ENCODE measurements at places on chromosomes 16 and 17.

- DNase-seq = no peak
Observed at GRCh38 chr17:80722661-80723060, 178.0 kb downstream of the RPTOR start.

- DNase-seq = no peak
Observed at GRCh38 chr16:87729266-87729954, 36.4 kb downstream of the KLHDC4 start.

- no peak for DNase-seq
Observed at GRCh38 chr16:1152123-1152638, 725 bp upstream of the CACNA1H start.

- no peak for DNase-seq
Observed at GRCh38 chr16:55240888-55241287, 83.1 kb upstream of the IRX6 start.

DNA sequence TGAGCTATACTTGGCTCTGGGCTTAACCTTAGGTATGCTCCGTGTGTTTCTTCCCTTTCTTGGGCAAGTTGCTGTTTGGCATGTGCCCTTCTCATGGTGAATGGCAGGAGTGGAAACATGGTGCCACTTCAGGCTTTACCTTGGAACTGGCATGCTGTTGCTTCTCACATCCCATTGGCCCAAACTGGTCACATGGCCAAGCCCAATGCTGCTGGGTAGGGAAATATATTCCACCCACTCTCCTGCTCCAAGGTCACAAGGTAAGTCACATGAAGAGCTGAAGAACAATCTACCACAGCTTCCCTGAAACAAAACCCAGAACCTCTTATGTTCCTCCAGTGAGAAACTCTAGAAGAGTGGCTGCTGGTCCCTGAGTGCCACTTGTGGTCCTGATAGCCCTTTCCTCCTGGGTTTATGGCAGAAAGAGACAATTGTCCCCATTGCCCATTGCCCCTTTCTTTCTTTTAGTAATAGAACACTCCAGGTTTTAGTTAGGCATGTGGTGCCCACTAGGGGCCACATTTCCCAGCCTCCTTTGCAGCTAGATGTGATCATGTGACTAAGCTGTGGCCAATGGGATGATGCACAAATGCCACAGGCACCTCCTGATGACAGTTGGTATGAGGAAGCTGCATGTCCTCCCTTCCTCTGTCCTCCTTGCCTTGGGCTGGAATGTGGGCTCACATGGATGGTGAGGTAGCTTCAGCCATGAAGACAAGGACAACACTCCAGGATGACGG is 50.3 kb downstream of the MEOX1 start:
- no peak for DNase-seq

DNA sequence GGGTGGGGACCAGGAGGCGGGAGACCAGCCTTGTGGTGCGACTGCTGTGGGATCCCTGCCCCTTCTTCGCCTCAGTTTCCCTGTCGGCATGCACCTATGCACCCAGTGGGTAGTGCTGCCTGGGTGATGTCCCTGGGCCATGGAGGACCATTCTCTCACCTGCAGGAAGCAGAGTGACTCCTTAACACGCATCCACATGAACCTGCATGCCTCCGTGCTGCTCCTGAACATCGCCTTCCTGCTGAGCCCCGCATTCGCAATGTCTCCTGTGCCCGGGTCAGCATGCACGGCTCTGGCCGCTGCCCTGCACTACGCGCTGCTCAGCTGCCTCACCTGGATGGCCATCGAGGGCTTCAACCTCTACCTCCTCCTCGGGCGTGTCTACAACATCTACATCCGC is 25.2 kb downstream of the ADGRG5 start:
- no peak for DNase-seq

GRCh38 chr17:32357615-32358014 is 7.7 kb downstream of the ZNF207 start:
- no peak for DNase-seq

- no peak for DNase-seq
Observed at GRCh38 chr17:74130276-74130675, 73.2 kb upstream of the RPL38 start.

DNA sequence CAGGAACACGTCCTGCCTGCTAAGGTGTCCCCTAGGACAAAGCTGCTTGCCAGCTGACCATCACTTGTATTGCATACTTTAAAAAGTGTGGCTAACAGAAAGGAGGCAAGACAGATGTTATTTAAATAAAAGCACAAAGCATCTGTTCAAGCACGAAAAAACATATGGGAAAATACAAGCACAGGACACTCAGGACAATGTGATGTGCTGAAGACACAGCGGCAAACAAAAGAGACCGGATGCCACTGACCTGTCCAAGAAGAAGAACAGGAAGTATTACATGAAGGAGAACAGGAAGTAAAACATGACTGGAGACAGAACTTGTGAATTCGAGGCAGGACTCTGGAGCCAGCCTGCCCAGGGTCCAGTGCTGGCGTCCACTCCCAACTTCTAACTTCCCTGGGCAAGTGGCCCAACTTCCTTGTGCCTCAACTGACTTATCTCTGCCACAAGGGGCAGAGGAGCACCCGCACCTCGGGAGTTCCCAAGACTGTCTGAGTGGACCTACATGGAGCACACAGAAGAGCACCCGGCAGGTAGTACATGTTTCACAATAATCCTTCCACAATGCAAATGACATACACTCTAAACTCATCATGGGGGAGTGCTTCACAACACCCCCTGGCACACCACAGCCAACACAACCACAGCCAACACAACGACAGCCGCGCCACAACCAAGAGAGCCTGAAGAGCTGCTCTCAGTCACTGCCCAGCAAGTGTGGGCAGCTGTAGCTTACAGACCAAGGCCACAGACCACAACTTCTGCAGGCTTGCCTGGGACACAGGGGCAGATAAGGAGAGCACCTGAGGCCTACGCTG is 36.6 kb downstream of the ANKRD11 start:
- DNase-seq = no peak

DNA sequence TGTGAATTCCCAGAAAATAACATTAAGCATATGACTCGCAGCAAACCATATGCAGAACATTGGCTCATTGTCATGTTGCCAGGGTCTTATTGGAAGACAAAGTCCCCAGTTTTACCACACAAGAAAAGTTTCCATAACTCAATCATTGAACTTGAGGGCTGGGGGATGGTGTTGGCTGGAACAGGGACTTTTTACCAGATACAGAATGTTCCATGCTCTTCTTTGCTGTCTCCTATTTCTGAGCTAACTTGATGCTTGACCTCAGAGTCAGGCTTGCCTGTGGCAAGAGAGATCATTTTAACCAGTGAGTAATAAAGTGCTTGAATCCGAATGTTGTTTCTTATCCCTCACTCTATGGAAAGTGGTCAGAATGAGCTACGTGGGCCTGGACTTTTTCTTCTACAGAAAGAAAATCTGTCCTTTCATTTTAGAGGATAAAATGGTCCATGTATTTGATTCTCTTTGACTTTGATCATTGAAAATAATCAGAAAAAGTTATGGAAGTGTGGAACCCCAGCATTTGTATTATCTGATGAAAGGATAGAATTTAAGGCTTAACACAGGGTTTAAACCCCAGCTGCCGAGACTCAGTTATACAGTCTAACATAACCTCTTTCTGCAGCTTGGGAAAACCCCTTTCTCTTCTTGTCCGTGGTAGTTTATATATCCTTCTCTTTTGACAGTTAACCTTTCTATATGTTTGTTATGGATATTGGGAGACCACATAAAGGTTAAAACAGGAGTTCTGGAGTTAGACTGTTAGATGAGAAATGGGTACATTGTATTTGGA is 67.0 kb downstream of the TUBD1 start:
- peak; percentile 74 for DNase-seq

GRCh38 chr16:75099738-75100602 is 16.6 kb downstream of the LDHD start:
- peak; percentile 49 for DNase-seq

- DNase-seq = peak; percentile 56
Observed at GRCh38 chr17:59311051-59311468, 20.4 kb upstream of the YPEL2 start.

- no peak for DNase-seq
Observed at GRCh38 chr17:61575352-61575975, 15.6 kb downstream of the NACA2 start.

DNA sequence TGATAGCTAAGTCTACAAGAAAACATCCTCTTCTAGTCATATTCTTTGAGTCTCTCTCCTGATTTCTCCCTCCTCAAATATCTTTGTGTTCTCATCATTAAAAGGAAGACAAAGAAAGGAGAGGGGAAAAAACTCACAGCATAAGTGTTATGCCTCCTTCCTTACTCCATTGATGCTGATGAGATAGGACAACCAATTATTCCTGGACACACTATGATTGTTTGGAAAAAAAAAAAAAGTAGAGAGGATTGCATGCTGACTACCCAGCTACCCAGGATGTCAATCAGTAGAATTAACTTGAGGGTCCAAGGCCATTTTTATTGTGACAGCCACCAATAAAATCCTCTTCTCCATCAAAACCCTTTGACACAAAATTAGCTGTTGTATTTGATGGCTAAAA is 299.1 kb upstream of the CDH8 start:
- no peak for DNase-seq

DNA sequence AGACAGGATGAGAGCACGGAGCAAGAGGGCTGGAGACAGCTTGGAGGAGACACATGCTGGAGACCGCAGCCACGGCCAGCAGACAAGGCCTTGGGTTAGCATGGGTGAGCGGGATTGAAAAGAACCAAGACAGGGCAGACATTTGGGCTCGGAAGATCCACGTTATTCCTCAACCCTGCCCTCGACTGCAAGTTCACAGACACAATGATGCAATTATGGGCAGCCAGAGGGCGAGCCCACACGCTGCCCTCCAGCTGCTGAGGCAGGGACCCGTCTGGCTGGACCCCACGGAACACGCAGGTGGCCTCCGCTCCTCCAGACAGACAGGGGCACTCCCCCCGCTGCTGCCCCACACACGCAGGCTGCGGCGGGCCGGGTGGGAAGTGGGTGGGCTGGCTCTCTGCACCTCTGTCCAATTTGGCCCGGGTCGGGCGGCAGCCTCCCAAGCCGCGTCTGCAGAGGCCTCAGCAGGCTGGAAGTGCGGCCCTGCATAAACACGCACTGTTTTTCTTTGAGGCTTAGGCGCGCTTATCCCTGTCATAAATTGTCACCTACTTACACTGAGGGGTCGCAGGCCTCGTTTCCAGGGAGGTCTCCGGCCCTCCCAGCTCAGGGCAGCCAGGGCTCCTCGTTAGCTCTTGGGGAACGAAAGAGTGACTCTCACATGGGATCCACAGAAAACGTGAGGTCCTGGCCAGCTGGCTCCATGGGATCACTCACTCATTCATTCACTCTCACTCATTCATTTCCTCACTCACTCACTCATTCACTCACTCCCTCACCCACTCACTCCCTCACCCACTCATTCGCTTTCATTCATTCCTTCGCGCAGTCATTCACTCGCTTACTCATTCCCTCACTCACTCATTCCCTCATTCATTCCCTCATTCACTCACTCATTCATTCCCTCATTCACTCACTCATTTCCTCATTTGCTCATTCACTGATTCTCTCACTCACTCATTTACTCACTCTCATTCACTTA is 303.9 kb downstream of the C16orf95 start:
- no peak for DNase-seq

DNA sequence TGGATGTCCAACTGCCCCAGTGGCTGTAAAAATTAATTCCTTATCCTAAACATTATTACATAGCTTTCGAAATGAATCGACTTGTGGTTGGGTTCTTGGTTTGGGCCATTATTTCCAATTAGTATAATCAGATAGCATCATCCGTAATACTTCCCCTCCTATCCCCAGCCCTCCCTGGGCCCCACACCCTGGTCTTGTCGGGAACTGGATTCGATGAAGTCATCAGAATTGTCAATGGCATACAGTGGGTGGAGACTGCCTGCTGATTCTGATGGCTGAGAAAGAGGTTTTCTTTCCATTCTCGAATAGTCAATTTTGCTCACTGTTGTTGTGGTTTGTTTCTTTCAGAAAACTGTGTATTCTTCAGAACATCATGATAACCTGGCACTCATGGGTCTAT is 395.1 kb downstream of the SEC14L1 start:
- DNase-seq = no peak

DNA sequence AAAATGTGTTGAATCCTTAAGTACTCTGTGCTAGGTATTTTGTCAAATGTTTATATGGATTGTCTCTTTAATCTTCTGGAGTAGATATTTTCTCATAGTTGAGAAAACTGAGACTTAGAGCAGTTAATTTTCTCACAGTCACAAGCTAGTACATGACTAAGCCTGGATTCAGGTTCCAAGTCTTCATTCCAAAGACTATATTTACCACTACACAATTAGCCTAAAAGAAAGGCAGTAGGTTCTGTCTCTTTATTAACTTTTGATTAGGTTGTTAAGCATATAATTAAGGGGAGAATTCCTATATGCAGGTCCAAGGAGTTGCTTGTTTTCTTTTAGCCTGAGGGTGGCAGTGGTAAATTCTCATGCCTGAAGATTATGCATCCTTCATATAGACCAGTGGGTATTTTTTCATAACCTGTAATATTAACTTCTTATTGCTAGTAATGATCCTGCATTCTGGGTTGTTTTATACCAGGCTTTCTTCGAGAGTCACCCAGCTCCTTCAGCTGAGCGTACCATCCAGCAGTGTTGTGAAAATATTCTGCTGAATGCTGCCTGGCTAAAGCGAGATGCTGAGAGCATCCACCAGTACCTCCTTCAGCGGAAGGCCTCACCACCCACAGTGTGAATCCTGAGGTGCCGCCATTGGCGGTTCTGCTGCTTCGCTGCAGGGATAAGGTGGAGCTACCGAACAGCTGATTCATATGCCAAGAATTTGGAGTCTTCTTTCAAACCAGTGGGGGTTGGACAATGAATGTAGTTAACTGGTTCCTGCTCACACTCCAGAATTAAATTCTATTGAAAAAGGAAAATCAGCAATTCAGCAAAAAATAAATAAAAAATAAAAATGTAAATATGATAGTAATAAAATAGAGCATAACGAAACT is 28.2 kb upstream of the KPNB1 start:
- DNase-seq = peak; percentile 80

DNA sequence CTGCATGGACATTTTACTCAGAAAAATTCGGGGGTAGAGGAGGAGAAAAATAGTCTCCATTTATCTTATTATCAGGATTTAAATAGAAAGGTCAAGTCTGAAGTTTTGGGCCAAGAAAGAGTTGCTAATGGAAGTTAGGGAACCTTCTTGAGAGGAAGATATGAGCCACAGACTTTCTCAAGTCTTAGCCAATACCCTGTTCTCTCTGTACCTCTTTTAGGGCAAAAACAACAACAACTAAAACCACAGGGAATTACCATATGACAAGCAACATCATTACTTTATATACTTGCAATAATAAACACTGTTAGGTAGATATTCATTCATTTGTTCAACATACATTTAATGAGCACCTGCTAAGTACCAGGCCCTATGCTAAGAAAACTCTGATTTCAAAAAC is 282.2 kb upstream of the CDH5 start:
- DNase-seq = no peak
